ENCODE measurements at places on chromosomes 3 and 15. TPM values are rescaled to one million over a fixed set of nuclear protein-coding genes. Genes with fewer than 3 reads are reported as not detected.

The FBXL22 gene
- total RNA-seq = 21.7 TPM

The PXK gene
- 27.8 TPM for total RNA-seq

The NR2E3 gene
- 2.2 TPM for total RNA-seq

The WNT5A gene
- total RNA-seq = 45.7 TPM

The FOXB1 gene
- not detected for total RNA-seq

The SCN11A gene
- total RNA-seq = 2.3 TPM

The LRRIQ4 gene
- total RNA-seq = not detected

The ZNF717 gene
- 21.3 TPM for total RNA-seq

The GPR87 gene
- 2.3 TPM for total RNA-seq

The RYR3 gene
- total RNA-seq = 98.0 TPM

The STRIT1 gene
- 3.9 TPM for total RNA-seq

The TRPM7 gene
- total RNA-seq = 75.0 TPM

The IGDCC3 gene
- total RNA-seq = 1.7 TPM

The KBTBD8 gene
- total RNA-seq = 1.6 TPM

The SLTM gene
- 133 TPM for total RNA-seq

The BHLHE40 gene
- 77.1 TPM for total RNA-seq

The ASTE1 gene
- total RNA-seq = 13.4 TPM

The IL16 gene
- 6.5 TPM for total RNA-seq

The DCLK3 gene
- 1.3 TPM for total RNA-seq

The ACKR4 gene
- total RNA-seq = 6.6 TPM

The CATSPER2 gene
- 0.51 TPM for total RNA-seq

The C3orf33 gene
- total RNA-seq = 9.9 TPM

The SHF gene
- 7.3 TPM for total RNA-seq

The RPL29 gene
- total RNA-seq = 1,069 TPM

The RARB gene
- total RNA-seq = 14.4 TPM

The EIF5A2 gene
- total RNA-seq = 7.1 TPM
